Gastroesophageal sphincter (tissue), 4 donors: ENCODE measurements at places on chromosomes 1 and 21. TPM values are rescaled to one million over a fixed set of nuclear protein-coding genes. Genes with fewer than 3 reads are reported as not detected.

- ATAC-seq: peak; percentile 65
Measured at GRCh38 chr1:247407180-247407616, 8.8 kb upstream of the NLRP3 start.

- ATAC-seq: no peak
Measured at GRCh38 chr1:204331847-204332487, 27.8 kb downstream of the PLEKHA6 start.

- no peak for ATAC-seq
Measured at GRCh38 chr21:35779690-35780570, 280.4 kb downstream of the SETD4 start.

DNA sequence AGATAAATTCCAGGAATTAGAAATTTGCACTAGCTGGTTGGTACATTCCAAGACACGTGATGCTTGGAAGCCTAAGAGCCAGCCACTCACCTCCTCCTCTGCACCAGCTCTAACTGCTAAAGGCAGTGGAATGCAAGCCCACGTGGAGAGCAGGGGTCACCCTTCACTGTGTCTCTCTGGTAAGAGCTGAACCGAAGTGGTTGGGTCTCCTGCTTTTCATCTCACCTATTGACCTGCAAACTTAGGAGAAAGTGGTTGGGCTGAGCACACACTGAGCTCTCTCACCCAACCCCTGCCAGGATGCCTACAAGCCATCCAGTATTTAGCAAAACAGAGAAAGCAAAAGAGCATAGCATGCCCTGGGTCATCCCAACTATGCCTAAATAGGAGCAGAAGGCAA, 19.3 kb downstream of the HAO2 start:
- ATAC-seq: no peak

GRCh38 chr1:24319312-24319863, at the start of gene GRHL3:
TSS of gene GRHL3 (plus strand) at chr1:24319357. CDS start at chr1:24319552, 195 bp downstream.
- ATAC-seq: no peak

DNA sequence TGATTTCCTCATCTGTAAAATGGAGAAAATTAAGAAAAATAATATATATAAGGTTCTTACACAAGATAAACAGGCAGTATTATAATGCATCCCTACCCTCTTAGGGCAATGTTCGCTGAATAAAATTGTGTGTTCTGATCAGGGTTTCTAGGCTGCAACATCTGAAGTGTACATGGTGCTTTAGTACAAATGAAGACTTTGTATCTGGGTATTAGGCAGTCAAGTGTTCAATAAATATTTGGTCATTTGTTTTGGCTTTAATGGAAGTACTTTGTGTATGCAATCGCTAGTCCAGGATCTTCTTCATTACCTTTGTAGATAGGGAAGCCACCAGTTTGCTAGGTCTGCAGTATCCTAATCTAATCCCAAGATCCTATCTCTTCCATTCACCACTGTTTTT, 28.1 kb downstream of the DNASE2B start:
- no peak for ATAC-seq

DNA sequence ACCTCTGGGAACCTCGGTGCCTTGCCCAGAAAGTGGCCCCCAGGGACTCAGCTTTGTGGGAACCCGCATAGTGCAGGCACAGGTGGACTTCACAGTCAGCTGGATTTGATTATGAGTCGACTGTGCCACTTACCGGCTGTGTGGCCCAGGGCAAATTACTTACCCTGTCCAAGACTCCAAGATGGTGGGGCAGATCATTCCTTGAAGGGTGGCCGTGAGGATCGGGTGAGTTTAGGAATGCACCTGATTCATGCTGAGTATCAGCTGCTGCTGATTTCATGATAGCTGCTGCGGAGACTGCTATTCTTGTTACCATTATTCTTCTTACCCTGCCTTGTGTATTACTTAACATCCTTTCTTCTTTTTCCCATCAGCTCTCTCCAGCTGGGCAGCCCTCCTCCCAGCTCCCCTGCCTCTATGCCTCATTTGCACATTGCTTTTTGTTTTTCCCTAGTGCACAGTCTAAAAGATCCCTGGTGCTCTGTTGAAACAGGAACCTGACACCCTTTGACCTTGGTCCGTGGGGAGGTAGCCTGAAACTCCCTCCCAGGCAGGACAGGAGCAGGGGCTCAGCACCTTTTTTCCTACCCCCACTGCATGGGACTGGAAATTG, 40.5 kb upstream of the FHAD1 start:
- ATAC-seq: no peak

DNA sequence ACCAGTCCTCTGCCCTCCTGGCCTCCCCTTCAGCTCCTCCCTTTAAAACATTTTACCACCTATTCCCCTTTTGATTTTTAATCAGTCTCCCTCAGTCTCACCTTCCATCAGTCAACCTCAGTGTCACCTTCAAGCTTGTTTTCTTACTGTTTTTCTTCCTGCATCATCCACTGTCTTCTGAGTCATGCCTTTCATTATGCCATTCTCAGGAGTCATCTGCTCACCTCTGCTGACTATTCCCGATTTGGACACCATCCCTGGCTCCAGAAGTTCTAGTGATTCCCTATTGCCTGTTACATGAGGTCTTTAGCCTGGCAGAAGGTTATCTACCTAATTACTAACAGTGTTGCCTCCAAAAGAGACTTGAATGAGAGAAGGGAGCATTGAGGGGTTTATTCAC, 23.9 kb downstream of the NFASC start:
- no peak for ATAC-seq

DNA sequence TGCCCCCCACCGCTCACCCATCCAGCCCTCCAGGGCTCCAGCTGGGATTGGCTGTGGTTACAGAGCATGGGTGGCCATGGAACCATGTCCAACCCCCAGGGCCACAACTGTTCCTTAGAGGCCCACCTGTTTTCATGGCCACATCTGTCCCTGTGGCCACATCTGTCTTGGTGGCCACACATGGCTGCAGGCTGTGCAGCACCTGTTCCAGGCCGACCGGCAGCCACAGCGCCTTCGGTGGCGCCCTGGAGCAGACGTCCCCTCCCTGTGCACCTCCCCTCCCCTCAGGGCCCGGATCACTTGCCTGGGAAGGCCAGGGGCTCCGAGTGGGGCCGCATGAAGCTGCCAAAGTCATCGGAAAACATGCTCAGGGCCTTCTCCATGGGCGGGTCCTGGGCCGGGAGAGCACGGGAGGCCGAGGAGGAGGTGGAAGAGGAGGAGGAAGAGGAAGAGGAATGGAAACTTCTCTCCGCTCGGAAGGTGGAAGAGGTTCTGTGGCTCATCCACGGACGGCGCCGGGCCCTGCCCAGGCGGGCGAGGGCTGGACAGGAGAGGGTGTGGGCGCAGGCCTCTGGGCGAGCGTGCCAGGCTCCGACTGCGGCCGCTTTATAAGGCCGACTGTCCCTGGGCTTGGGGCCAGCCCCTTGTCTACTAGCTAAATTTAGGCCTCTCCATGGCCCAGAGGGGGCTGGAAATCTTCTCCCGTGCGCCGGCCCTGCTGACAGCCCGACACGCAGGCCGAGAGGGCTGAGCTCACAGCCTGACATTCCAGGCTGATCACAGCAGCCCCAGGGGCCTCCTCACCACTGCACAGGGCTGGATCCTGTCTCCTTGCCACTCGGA, at the start of gene HSPB7:
Gene HSPB7, minus strand, starts transcription at position 583 of the 843 bp plus-strand sequence. Its CDS starts 80 bp downstream, at position 503.
- peak; percentile 82 for ATAC-seq

GRCh38 chr21:44913425-44914175, 7.1 kb downstream of the ITGB2 start:
- ATAC-seq: no peak

- ATAC-seq: no peak
Measured at GRCh38 chr21:45551316-45551715, 9.1 kb upstream of the SLC19A1 start.

DNA sequence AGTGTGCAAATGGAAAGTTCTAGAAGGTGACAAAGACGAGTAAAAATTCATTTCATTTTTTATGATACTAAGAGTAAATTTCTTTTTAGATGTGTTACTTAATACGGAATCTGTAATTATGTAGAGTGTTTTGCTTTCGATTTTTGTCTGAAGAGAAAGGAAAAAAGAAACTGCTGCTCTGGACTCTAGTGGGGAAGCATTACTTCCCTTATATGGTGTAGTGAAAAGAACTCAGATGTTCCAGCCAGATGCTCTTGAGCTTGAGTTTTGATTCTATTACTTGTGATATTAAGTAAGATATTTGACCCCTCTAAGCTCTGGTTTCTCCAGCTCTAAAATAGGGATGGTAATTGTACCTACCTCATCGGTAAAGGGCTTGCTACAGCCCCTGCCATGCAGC, 12.2 kb upstream of the GPR161 start:
- no peak for ATAC-seq

DNA sequence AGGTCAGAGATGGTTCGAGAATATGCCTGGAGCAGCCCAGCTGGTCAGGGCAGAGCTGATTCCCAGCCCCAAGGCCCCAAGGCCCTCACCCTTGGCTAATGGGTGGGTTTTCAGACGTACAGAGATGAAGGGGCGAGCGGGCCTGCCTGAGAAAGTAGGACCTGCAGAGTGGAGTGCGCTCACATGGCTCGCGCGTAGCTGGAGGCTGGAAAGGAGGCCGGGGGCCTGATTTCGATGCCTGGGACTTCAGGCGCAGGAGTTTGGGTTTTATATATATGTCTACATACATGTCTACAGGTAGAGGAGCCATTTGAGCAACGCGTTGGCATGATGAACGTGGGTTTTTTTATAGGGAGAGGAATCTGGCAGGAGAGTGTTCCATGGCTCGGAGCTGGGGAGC, 8.9 kb downstream of the COQ8A start:
- ATAC-seq: no peak

DNA sequence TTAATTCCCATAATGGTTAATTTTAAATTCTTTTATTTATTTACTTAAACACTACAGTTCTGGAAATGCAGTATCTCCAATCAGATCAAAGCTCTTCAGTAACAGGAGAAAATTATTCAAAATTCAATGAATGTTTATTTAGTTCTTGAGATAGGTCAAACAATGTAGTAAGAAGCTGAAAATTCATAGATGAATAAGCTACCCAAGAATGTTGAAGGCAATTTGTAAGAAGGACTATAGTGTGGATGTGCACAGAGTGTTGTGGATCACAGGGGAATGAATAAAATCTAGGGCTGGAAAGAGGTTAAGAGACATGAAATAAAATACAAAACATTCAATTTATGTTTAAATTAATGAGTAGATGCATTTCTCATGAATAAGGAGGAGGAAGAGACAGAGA, 72.0 kb downstream of the OLFM3 start:
- ATAC-seq: no peak

GRCh38 chr21:16004086-16004485, 274.3 kb downstream of the USP25 start:
- ATAC-seq: no peak

DNA sequence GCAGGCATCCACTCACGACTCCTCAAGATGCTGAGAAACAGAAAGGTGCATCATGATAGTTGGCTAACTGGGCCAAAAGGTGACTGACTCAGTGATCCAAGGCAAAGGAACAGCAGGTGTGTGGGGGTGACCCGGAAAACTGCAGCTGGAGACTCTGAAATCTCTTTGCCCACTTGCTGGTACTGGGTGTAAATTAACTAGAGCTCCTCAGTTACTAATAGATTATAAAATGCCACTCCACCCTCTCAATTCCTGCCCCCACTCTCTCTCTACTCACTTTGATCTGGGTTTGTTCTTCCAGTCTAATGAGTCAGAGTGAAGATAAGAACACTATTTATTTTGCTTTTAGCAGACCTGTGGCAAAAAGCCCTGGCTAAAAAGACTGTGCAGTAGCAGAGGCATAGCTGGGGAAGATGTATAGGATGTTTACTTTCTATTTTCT, 7.2 kb upstream of the PIGC start:
- no peak for ATAC-seq

DNA sequence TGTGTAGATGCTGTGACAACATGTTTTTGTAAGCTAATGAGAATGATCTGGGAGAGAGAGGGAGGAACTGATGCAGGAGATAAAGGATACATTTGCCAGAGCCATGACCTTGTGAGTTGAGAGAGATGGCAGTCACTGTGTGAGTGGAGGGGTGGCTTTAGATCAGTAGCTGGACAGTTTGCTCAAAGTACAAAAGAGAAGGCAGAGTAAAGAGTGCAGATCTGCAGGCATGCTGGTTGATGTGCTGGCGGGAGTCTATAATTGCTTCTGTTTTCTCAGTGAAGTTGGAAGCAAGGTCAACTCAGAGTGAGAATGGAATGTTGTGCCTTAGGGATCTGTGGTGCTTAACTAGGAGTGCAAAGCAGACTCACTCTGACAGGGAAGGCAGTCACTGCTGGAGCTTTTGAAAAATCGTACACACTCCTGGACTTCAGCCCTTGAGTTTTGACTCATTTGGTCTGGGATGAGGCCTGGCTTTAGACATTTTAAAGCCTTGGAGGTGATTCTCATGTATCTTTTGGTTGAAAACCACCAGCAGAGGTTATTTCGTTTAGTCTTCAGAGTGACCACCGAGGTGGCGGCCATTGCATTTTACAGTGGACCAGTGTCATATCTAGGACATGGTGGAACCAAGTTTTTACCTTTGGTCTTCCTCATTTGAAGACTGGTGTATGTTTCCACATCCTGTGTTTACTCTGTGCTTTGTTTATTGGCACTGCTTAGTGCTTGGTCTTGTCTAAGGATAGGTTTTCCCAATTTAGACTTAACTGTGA, 49.6 kb downstream of the MTR start:
- ATAC-seq: no peak

DNA sequence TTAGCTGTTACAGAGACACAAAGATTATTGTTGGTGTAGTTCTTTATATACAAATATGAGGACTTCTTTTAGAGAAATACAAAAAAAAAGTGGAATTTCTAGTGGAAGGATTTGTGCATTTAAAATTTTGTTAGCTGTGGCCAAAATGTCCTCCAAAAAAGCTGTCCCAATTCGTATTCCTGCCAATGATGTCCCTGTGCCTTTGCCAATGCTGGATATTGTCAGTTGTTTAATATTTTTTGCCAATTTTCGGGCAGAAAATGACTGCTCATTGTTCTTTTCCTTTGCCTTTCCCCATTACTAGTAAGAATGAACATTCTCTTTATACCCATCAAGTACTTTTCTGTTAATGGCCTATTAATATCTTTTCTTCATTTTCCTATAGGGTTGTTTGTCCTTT, 110.0 kb upstream of the HOOK1 start:
- ATAC-seq: no peak

DNA sequence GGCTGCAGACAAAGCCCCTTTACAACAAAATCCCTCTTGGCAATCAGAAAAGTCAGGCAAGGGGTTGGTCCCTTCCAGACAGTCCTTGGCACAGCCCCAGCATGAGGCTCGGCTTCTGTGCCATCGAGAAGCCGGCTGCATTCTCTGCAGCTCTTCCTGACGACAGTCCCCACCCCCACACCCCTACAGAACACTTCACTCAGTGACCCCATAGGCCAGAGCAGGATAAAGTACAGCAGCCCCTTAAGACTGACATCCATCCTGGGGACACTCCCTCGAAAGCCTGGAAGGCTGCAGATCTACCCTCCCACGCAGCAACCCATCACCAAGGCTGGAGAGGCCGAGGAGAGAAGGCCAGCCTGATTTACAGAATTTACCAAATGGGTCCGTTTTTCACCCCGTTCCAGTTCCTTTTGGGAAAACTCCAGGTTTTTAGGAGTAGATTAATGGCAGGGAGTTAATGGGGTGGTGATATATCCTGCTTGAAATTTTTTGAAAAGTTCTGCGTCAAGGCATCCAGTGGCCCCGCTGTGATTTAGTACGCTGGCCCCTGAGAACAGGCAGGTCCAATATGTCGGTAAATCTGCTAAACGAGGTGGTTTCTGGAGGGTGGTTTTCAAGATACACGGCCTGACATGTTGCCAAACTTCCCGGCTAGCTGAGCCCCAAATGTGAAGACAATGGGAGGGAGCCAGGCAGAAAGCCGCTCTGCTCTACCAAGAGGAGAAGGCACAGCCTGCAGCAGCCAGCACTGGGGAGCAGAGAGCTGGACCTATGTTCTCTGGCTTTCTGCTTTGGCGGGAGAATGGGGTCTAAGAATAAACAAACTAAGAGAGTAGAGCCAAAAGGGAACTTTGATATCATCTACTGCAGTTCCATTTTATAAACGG, 81.7 kb downstream of the SSBP3 start:
- ATAC-seq: peak; percentile 17

AGBL4 gene
- not detected for total RNA-seq

CCDC181 gene
- total RNA-seq: 2.0 TPM
